SK-N-DZ (cell line): ENCODE measurements at places on chromosomes 13 and 19.

DNA sequence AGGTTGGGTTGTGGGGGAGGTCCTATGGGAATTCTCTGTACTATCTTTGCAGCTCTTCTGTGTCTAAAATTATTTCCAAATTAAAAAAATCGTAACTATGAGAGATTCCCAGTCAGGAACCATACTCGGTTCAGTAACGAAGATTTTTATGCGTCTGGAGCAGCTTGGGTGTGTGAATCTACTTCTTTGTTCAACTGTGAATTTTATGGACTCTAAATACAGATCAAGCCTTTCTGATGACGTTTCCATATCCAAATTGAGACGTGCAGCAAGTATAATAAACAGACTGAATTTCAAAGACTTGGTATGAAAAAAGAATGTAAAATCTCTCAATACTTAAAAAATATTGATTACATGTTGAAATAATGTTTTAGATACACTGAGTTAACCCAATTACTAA lies 30.9 kb downstream of the MLLT1 start:
- no peak for DNase-seq

DNA sequence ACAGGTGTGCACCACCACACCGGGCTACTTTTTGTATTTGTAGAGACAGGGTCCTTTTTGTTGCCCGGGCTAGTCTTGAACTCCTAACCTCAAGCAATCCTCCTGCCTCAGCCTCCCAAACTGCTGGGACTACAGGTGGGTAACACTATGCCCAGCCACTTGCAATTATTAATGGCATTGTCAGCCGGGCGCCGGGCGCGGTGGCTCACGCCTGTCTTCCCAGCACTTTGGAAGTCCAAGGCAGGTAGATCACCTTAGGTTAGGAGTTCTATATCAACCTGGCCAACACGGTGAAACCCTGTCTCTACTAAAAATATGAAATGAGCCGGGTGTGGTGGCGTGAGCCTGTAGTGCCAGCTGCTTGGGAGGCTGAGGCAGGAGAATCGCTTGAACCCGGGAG lies 2.7 kb upstream of the MEX3D start:
- DNase-seq: no peak

DNA sequence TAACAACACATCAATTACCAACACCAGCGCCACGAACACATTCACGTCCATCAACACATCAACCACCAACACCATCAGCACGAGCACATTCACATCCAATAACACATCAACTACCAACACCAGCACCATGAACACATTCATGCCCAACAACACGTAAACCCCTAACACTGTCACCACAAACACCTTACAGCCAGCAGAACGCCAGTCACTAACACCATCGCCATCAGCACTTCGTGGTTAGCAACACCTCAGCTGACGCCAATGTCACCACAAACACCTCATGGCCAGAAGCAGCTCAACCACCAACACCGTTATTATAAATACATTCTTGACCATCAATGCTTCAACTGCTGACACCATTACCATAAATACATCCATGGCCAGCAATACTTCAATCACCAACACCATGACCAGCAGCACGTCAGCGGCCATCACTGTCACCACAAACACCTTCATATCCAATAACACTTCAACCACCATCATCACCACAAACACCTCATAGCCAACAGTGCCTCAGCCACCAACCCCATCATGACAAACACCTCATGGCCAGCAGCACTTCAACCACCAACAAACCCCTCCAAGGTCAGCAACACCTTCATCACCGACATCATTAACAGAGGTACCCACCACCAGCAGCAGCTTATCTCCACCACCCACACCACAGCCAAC lies 9.4 kb downstream of the FCER2 start:
- DNase-seq: no peak

DNA sequence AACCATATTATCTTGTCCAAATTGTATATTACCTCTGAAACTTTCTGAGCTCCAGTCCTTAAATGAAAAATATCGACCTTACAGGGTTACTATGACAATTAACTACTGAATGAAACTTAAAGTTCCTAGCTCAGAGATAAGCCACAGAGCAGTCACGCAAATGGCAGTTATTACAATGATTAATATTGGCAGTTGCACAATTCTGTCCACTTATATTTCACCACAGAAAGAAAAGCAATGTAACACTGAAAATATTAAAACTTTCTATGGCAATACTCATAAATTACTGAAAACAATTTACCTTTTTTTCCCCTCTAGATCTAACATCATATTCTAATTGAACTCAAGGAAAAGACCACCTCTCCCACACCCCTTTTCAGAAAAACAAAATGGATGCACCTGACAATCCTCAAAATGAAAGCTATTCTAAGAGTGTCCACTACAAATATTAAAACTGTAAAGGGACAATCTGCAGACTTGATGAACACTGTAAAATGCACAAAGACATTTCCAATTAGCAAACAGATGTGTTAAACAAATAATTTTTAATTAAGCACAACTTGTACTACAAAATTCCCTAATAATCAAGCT lies 14.6 kb downstream of the LNX2 start:
- no peak for DNase-seq
